ENCODE measurements at places on chromosomes 12 and 14.

- no peak for DNase-seq
These were observed 1.2 kb downstream of the SPTSSA start for GRCh38 chr14:34460841-34461240.

DNA sequence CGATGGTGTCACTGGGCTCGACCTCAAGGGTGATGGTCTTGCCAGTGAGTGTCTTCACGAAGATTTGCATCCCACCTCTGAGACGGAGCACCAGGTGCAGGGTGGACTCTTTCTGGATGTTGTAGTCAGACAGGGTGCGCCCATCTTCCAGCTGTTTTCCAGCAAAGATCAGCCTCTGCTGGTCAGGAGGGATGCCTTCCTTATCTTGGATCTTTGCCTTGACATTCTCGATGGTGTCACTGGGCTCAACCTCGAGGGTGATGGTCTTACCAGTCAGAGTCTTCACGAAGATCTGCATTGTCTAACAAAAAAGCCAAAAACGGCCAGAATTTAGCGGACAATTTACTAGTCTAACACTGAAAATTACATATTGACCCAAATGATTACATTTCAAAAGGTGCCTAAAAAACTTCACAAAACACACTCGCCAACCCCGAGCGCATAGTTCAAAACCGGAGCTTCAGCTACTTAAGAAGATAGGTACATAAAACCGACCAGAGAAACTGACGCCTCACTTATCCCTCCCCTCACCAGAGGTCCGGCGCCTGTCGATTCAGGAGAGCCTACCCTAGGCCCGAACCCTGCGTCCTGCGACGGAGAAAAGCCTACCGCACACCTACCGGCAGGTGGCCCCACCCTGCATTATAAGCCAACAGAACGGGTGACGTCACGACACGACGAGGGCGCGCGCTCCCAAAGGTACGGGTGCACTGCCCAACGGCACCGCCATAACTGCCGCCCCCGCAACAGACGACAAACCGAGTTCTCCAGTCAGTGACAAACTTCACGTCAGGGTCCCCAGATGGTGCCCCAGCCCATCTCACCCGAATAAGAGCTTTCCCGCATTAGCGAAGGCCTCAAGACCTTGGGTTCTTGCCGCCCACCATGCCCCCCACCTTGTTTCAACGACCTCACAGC is 717 bp downstream of the UBC start:
- DNase-seq: no peak

- DNase-seq: no peak
These were observed 4.7 kb downstream of the TNFRSF1A start for GRCh38 chr12:6336889-6337853.

GRCh38 chr12:3420693-3421092 is 70.3 kb upstream of the PRMT8 start:
- no peak for DNase-seq

DNA sequence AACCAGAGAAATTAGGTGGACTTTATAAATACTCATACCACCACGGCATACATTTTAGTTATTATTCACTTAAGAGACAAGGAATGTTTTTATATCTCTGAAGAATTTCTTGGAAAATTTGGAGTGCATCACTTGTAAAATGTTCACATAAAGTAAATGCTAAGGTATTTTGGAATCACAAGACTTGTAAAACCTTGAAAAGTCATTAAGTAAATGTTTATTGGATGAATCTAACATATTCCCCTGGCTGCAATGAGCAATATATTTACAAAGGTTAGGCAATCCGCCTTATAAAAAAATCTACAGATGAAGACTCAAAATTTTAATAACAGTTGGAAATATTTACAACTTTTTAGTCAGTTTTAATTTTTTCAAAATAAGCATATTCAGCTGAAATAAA is 287.4 kb upstream of the ALG10 start:
- DNase-seq: no peak

Data from renal cortex interstitium (tissue), 15 donors.